LHCN-M2 (cell line): ENCODE measurements at places on chromosomes 6 and 20. TPM values are rescaled to one million over a fixed set of nuclear protein-coding genes. Genes with fewer than 3 reads are reported as not detected.

- DNase-seq, result no peak
Measured at GRCh38 chr6:55812509-55812908, 62.9 kb downstream of the BMP5 start.

- no peak for DNase-seq
Measured at GRCh38 chr6:160634706-160635105, 29.4 kb downstream of the LPA start.

DNA sequence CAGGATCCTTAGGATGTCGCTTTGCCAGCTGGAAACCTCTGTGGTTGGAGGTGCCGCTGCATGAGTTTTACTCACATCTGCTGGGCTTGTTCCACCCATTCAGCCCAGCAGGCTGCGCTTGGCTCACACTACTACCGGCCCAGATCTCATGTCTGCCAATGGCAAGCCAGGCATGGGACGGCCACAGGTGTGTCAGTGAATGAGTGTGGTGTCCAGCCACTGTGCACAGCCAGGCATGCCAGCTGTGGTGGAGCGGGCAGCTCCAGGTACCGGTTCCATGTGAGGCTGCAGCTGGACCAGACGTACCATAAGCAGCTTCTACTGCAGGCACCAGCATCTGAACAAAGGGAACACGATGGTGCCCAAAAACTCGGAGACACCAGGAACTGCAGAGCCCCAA is 33.1 kb upstream of the ASF1A start:
- no peak for DNase-seq

DNA sequence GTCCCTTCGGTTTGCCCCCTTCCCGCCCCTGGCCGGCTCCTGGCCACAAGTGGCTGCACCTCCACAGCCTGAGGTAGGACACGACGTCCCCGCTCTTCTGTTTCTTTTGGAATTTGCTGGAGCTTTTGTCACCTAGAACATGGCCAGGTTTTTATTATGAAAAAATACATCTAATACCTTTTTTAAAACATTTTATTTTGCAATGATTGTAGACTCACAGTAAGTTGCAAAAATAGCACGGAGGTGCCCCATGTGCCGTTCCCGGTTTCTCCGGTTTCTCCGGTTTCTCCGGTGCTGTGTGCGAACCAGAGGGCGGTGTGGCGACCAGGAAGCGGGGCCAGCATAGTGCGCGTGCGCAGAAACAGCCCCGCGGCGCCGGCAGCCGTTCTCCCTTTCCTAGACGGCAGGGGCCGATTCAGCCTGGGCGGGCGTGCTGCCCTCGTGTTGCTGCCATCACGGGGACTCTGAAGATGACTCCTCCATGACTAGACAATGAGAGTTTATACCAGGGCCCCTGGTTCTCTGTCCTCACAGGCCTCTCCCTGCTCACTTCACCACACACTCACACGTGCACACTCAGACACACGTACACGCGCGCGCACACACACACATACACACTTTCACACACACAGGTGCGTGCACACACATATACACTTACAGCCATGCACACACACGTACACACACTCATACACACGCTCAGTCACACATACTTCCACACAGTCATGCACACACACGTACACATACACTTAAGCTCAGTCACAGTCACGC is 102.1 kb downstream of the TMEM242 start:
- DNase-seq, result peak; percentile 71

- no peak for DNase-seq
Measured at GRCh38 chr6:169837529-169838250, 86.3 kb downstream of the ERMARD start.

- no peak for DNase-seq
Measured at GRCh38 chr6:117512987-117513573, 30.6 kb downstream of the DCBLD1 start.

GRCh38 chr6:10505529-10505928 is 15.6 kb upstream of the GCNT2 start:
- DNase-seq, result no peak

DNA sequence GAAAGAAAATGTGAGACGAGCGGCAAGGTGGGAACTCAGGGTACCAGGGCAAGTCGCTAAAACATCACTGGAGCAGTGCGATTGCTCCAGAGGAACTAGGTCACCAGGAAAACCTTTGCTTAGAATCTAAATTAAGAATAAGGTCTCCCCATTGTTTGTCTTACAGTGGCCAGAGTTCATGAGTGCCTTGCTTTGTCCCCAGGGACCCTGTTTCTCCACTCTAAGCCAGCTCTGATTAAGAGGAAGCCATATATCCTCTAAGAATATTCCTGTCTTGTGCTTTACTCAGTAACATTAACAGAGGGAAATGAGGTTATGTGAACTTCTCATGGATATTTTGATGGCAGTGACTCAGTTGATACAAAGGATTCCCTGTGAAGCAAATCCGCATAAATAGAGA is 305.8 kb downstream of the CD83 start:
- peak; percentile 4 for DNase-seq

- DNase-seq, result no peak
Measured at GRCh38 chr6:68639826-68640490, 4.9 kb downstream of the ADGRB3 start.

DNA sequence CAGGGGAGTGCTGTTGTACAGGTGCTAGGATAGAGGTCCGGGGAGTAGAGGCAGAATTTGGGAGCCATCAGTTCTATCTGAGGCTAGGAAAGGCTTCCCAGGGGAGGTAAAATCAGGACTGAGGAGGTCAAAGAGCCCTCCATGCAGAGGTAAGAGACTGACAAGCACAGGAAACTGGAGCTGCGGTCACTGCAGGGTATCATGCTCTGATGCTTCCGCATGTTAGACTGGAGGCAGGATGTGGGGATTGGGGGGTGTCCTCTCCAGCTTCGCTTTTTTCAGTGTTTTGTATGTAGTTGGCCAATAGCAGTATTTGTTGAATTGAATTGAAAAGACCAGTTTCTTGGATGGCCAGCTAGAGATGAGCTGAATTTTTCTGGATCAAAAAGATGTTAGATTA is 87.8 kb downstream of the SLC22A3 start:
- DNase-seq, result no peak

DNA sequence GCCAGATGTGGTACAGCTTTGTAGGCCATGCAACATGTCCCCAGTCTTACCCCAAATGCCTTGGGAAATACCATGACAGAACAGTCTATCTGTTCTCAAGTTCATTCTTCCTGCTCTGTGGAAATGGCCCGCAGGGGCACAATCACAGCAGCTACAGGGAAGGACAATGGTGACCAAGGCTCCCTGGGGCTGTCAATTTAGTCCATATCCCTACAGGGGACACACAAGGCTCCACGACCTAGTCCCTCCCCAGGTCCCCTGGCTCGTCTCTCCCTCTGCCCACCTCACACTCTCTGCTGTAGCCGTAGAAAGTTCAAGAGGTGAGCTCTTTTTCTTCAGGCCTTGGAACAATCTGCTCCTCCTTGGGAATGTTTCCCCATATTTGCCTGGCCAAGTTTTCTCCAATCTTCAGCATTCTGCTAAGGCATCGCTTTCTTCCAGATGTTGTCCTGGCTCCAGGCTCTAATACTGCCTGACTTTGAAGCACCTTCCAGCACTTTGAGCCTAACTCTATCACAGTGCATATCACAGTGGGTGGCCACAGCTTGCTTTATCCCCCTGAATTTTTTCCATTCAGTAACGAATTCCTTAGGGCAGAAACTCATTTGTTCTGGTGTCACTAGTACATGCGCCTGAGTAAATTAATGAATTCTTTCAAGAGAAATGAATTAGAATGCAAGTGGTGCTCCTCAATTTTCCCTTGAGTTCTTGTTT is 92.6 kb downstream of the MAP3K7 start:
- DNase-seq, result no peak

DNA sequence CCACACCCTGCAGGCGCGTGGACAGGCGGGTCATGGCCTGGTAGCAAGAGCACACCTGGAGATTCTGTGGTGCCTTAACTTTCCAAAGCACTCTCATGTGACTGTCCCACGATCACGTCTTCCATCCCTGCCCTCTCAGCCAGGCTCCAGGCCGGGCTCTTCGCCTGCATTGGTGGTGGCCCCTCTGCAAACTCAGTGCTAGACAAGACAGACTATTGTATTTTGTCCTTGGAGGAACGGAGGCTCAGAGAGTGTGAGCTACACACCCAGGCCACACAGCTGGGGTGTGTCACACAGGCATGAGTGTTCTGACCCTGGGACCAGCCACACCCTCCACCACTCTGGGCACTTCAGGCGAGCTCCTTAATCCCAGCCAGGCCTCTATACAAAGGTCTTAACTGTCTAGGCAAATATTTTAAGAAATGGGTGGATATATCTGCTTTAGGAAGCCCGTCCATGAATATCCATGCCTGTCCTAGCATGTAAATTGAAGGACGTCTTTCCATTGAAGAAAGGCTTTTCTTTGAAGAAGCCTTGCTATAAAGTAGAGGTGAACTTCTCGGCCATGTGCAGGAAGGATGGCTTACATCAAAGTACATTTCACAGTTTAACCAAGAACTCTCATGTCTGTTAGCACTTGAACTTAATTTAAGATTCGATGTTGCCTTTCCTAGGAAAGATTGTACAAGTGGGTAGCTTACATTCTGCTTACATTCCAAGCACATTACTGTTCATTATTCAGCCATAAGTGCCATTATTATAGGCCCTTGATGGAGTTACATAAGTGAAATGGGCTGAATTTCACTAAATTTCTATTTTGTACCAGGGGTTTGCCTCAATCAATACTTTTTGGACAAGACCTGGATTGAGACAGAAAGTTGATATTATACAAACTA is 263.9 kb downstream of the DLL1 start:
- no peak for DNase-seq

DNA sequence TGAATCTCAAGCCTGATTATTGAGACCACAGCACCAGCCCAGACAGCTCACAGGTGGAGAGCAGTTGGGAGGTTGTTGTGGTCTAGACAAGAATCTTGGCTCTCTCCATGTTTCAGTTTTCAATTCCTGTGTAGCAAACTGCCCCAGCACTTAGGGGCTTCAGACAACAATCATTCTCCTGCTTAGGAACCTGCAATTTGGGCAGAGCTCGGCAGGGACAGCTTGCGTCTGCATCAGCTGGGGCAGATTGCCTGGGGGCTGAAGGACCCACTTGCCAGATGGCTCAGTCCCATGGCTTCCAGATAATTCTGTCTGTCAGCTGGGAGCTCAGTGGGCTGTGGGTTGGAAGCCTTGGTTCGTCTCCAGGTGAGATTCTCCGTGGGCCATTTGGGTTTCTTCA is 6.9 kb downstream of the TGM6 start:
- no peak for DNase-seq

- no peak for DNase-seq
Measured at GRCh38 chr6:83097204-83097603, 29.7 kb downstream of the DOP1A start.

- peak; percentile 41 for DNase-seq
Measured at GRCh38 chr6:12911427-12911826, 194.9 kb downstream of the PHACTR1 start.

- DNase-seq, result peak; percentile 19
Measured at GRCh38 chr20:16801919-16802651, 53.9 kb downstream of the OTOR start.

GRCh38 chr20:33606118-33606771 is 55.9 kb upstream of the C20orf144 start:
- no peak for DNase-seq

GRCh38 chr20:53298260-53298659 is 295.4 kb downstream of the ZNF217 start:
- DNase-seq, result no peak

- DNase-seq, result no peak
Measured at GRCh38 chr6:4965562-4966389, 38.1 kb downstream of the RPP40 start.

- DNase-seq, result no peak
Measured at GRCh38 chr20:48317578-48317977, 510.2 kb downstream of the PREX1 start.

GRCh38 chr6:36788186-36788585 is 51.1 kb downstream of the CPNE5 start:
- no peak for DNase-seq

Gene C6orf15
- 0.40 and 0.71 TPM in 2 replicates for total RNA-seq

Gene TMEM244
- 0.52 and 2.2 TPM in 2 replicates for total RNA-seq

Gene ULBP3
- 10.7 and 11.0 TPM in 2 replicates for total RNA-seq

Gene SLC25A27
- 0.58 and 2.1 TPM in 2 replicates for total RNA-seq

Gene NR2E1
- total RNA-seq, result not detected in 2 replicates

Gene GSTA2
- total RNA-seq, result not detected in 2 replicates

Gene ANKRD66
- total RNA-seq, result not detected in 2 replicates

Gene ARFGAP1
- 61.8 and 62.5 TPM in 2 replicates for total RNA-seq

Gene VAPB
- total RNA-seq, result 9.9 and 16.0 TPM in 2 replicates
